ENCODE measurements at places on chromosomes 2 and 18. TPM values are rescaled to one million over a fixed set of nuclear protein-coding genes. Genes with fewer than 3 reads are reported as not detected.

Gene GALNT3
- 0.20 TPM for total RNA-seq

Gene ASXL2
- total RNA-seq, result 9.9 TPM

Gene OSBPL1A
- 46.1 TPM for total RNA-seq

Gene SH3BP4
- 32.7 TPM for total RNA-seq

Gene RBFA
- 38.5 TPM for total RNA-seq

Gene CUL3
- total RNA-seq, result 41.9 TPM
